ENCODE measurements at places on chromosomes 3 and 15.

GRCh38 chr15:72774696-72775383 is 8.7 kb downstream of the ADPGK start:
- DNase-seq = no peak

DNA sequence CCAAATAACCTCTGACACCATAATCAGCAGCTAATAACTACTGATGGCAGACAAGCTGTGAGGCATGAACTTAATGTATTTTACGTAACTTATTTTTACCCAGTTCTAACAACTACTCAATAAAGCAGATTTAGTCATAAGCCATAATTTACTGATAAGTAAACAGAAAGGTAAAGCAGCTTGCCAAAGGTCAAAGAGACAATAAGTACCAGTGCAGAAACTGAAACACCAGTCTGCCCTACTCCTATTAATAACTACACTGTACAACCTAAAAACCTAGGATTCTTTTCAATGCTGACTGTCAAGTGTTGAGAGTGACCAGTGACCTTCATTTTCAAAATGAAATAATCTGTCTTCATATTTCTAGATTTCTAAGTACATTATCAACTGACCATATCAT is 152.2 kb downstream of the NR2E3 start:
- DNase-seq = no peak

DNA sequence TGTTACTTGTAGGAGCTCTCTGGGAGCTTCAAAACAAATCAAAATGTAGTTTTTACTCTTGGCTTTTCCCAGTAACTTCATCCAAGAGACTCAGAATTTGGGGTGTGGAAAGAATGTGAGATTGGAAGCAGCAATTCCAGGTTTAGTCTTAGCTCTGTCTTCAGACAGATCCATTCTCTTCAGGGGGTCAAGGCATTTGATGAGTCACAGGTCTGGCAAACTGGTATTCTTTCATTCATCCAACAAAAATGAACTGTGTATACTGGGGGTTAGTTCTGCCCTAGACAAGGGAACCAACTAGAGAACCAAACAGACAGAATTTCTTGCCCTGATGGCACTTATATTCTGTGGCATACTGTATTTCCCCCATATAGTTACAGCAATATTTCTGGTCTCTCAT is 36.3 kb upstream of the CADPS start:
- no peak for DNase-seq

DNA sequence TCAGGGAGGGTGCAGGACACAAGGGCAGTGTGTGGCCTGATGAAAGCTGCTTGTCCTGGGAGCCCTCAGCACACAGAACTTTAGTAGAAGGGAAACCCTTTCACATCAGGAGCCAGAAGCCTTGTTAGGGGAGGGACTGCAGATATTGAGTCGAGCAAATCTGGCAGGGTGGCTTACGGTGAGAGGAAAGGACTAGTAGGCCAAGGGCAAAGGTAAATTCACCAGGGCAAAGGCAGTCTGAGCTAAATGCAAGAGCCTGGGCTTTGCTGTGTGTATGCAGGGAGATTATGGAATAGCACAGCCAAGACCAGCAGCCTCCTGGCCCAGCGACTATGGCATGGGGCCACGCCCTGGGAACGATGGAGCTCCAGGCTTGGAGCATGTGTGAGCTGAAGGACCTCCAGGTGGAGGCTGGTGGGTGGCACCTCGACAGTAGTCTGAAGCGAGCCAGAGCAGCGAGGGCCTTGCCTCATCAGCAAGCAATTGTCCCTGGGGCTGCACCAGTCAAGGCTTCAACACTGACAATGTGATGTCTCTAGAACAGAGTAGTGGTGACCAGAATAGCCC is 76.1 kb downstream of the CCR1 start:
- no peak for DNase-seq

- DNase-seq = no peak
Observed at GRCh38 chr3:62178032-62178431, 195.3 kb downstream of the FEZF2 start.

GRCh38 chr3:30733696-30734095 is 127.3 kb downstream of the TGFBR2 start:
- no peak for DNase-seq

GRCh38 chr3:131801566-131801965 is 233.2 kb downstream of the CPNE4 start:
- no peak for DNase-seq

DNA sequence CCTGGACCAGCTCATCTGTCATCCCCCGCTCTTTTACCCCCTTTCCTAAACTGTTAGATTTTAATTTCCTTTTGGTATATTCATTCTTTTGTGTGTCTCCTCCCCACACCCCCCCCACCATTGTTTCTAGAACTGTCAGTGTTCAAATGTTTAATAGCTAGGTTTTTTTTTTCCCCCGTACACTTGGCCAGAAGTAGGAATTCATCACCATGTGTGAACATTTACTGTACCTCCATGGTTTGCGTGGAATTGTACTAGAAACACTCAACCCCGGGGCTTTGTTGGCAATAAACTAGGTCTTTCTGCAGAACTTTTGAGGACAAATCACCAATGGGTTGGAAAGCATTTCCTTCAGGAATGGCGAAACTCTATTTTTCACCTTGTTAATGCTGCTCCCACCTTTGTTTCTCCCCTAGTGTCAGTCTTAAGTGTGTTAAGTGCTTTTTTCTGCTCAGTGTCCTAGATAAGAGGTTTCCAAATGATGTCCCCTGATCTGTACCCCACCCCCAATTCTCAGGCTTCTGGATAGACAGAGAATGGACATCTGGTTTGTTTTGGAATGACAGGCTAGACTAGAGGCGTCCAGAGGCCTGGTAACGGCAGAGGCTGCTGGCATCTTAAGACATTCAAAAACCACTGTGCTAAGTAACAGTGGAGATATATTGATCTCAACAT is 76.8 kb downstream of the SMAD3 start:
- no peak for DNase-seq

DNA sequence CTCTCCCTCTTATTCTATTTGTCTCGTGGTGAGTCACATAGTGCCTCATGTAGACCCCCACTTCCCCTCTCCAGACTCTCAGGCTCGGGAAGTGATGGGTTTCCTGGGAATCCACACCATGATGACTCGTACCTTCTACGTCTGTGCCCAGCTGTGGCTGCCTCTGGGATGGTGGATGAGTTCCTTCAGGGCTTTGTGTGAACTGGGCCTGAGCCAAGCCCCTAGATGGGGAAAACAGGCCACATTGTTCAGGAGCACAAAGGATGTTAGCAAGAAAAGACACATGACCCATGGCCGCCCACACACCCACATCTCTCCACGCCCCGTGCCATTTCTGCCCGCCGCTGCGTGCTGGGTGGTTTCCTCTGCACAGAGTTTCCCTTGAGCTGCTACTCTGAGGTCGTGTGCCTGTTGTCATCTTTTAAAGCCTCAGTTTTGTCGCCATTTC is 10.5 kb downstream of the ISG20 start:
- no peak for DNase-seq

GRCh38 chr3:61665987-61666386 is 104.6 kb downstream of the PTPRG start:
- DNase-seq = no peak

DNA sequence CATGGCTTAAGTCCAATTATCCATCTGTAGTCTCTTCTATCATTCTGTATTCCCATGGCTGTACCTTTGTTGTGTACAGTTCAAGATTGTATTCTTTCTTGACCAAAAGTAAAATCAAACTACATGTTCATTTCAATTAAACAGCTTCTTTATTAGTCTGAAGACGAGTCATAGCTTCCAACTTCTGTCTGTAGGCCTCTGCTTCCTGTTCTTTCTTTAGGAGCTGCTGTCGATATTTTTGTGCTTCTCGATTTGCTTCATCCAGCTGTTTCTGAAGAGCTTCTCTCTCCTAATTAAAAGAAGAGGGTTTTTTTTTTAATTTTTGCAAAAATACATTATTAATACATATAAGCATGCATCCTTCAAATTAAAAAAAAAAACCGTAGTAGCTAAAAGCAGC is 13.0 kb upstream of the HDC start:
- no peak for DNase-seq
